CD8-positive, alpha-beta T cell (primary cell): ENCODE measurements at places on chromosomes 2 and 18. TPM values are rescaled to one million over a fixed set of nuclear protein-coding genes. Genes with fewer than 3 reads are reported as not detected.

The WNT10A gene
- total RNA-seq, result 4.9 TPM

The INSIG2 gene
- 10.9 TPM for total RNA-seq

The ZBTB7C gene
- not detected for total RNA-seq

The HOXD10 gene
- total RNA-seq, result not detected

The GNLY gene
- 92.9 TPM for total RNA-seq

The HOXD13 gene
- total RNA-seq, result not detected

GRCh38 chr2:236955521-236956030, 130.1 kb upstream of the COPS8 start:
- DNase-seq, result no peak

GRCh38 chr2:151337643-151338042, 19.7 kb upstream of the TNFAIP6 start:
- DNase-seq, result no peak

- DNase-seq, result no peak
These were observed 414.4 kb upstream of the ACVR2A start for GRCh38 chr2:147430408-147430807.

GRCh38 chr2:73117441-73117840, 4.7 kb upstream of the RAB11FIP5 start:
- no peak for DNase-seq

GRCh38 chr2:75466708-75467311, 93.9 kb downstream of the EVA1A start:
- no peak for DNase-seq

DNA sequence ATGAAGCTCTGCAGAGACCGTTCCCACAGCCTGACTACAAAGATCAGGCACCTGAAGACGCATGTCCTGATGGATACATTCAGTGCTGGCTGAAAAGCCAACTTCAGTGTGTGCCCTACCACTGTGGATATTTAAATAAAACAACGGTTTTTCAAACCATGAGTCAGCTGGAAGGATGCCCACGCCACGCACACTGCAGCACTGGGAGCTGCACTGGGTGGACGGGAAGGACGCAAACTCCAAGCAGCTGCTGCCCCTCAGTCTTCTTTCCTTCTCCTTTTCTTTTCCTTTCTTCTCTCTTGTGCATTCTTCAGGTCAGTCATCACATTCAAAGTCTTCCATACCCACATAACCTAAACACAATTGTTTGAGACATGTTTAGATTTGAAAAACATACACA, 7.9 kb downstream of the TMEM18 start:
- DNase-seq, result no peak

DNA sequence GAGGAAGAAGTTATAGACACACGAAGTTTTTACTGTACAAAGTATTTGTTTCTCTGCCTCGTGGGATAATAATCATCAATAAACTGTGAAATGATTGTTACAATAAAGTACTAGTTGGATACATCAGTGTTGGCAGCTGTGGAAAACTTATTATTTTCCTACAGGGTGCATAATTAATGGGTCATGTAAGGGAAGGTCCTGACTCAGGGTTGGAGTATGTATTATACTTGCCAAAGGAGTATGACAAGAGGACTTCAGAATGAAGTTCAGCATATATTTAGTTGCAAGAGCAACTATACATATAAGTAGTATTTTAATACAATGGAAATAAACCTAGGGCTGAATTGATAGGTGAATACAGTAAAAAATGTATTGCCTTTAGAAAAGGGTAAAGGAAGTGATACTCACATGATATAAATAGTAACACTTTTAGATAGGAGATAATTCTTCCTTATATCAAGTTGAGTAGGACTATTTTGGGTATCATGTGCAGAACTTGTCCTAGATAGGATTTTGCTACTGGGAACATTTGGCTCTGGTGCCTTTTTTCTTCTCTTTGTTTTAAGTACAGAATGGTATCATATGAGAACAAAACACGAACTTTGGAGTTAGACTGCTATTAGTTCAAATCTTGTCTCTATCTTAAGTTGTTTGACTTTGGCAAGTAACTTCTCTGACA, 79.1 kb downstream of the PLCL1 start:
- no peak for DNase-seq

DNA sequence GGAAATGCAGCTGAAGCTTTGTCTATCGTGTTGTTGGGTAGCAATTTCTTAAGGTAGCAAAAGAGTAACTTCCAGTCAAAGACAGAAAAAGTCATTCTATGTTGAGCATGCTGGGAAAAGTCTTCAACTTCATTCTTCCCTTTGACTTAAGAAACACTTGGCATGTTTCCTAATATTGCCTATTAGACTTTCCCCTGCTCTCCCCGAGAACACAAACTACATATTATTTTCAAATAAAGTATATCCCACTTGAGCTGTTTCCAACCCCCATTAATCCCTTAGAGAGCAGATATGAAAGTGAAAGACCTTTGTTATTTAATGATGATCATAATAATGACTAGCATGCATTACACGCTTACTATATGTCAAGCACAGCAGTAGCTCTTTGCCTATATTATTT, 136.0 kb upstream of the SPOPL start:
- no peak for DNase-seq

DNA sequence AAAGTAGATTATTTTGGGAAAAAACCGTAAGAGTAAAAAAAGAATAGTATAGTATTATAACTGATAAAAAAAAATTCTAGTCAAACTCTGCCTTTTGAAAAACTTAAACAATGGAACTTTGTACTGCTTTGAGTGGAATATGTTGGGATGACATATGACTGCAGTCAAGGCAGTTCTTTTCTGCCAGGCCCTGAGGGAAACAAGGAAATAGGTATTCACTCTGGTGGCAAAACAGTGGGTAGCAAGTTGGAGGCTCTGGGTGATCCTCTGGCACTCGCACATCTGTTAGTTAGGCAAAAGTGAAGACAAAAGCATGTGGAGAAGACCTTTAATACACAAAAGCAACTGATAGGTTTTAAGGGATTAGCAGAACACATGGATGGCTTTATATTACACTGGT, 102.2 kb downstream of the ARHGEF33 start:
- DNase-seq, result no peak

GRCh38 chr18:55641486-55641885, 53.5 kb upstream of the TCF4 start:
- no peak for DNase-seq

- no peak for DNase-seq
These were observed 196.0 kb downstream of the KCNS3 start for GRCh38 chr2:18074476-18074875.

- DNase-seq, result no peak
These were observed 57.4 kb downstream of the SPP2 start for GRCh38 chr2:234107861-234108260.

GRCh38 chr2:221792971-221793521, 220.9 kb upstream of the EPHA4 start:
- DNase-seq, result no peak

DNA sequence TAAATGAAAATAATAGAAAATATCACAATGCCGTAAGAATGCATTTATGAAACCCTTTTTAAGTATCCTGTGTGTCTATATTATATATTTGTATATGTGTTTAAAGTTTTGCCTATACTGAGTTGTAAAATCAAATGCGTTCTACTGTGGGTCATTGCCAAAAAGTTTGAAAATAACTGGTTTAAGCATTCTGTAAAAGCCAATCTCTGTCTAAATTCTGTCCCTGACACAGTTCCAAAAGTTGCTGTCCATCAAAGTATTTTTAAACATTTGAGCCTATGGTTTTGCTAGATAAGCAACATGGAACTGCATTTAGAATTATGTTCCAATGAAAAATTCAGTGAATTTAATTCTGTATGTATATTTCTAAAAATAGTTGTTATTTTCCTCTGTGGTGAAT, 1360.4 kb upstream of the CRIM1 start:
- no peak for DNase-seq

- no peak for DNase-seq
These were observed 113.6 kb upstream of the ARHGAP15 start for GRCh38 chr2:143015656-143016055.

- DNase-seq, result no peak
These were observed 12.3 kb downstream of the MERTK start for GRCh38 chr2:111910609-111911277.

DNA sequence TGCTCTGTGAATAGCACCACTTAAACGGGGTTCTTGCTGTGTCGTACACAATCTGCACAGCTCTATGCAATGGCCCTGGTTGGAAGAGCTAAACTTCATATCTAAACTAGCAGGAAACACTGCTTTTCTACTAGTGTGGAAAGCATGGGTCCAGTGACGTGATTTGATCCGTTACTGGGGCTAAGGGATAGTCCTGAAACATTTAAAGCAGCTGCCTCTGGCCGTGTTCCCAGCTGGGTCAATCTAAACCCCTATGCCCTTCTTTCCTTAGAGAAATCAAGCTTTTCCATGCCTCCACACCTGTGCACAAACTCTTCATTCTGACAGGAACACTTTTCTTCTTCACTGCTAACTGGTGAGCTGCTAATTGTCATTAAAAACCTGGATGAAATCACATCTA, 5.4 kb upstream of the IGFBP5 start:
- DNase-seq, result no peak
